ENCODE measurements at places on chromosomes 5 and 9.
A peak's percentile ranks its signal among the peaks of the same experiment; 100 is the strongest.

DNA sequence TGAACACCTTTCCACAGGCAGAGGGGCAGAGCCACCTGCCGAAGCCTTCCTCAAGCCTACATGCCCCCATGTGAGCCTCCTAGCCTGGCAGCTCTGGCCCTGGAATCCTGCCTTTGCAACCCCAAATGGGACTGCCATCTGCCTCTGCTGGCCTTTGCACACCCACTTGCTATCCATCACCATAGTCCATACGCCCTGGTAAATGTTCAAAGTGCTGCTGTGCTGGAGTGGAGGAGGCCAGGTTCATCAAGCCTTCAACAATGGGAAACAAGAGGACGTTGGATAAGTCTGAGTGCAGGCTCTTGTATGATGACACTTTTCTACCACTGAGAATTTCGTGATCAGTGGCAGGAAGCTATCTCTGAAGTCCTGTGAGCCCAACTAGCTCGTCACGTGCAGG, 159.8 kb downstream of the MED10 start:
- DNase-seq: no peak

- DNase-seq: peak; percentile 76
Measured at GRCh38 chr5:108747774-108748400, at the start of gene FER. Gene FER (plus strand): TSS chr5:108747897. CDS start chr5:108798183, 50,286 bp downstream.

DNA sequence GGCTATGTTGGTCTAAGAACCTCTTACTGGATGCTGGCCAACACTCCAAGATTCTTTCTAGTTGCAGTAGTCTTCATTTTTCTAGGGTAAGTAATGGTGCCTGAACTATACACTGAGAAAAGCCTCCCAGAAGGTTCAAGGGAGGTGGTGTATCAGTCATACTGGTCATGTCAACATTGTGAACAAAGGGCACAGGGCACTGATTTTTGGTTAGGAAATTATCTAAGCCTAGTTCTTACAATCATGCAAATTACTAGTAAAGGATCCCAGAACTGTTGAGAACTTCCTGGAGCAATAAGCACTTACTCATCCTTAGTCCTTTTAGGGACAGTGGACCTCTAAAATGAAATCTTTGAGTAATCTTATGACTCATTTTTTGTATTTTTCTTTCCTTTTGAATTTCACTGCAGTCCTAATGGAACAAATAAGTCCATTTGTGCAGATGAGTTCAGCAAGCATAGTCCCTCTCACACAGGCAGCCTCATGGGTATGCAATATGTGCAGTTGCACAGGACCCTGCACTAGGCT, 21.1 kb upstream of the CDC42SE2 start:
- DNase-seq: peak; percentile 50

GRCh38 chr5:36943584-36943983, 67.0 kb downstream of the NIPBL start:
- no peak for DNase-seq

GRCh38 chr5:176735383-176736265, 74.7 kb upstream of the UNC5A start:
- DNase-seq: no peak

DNA sequence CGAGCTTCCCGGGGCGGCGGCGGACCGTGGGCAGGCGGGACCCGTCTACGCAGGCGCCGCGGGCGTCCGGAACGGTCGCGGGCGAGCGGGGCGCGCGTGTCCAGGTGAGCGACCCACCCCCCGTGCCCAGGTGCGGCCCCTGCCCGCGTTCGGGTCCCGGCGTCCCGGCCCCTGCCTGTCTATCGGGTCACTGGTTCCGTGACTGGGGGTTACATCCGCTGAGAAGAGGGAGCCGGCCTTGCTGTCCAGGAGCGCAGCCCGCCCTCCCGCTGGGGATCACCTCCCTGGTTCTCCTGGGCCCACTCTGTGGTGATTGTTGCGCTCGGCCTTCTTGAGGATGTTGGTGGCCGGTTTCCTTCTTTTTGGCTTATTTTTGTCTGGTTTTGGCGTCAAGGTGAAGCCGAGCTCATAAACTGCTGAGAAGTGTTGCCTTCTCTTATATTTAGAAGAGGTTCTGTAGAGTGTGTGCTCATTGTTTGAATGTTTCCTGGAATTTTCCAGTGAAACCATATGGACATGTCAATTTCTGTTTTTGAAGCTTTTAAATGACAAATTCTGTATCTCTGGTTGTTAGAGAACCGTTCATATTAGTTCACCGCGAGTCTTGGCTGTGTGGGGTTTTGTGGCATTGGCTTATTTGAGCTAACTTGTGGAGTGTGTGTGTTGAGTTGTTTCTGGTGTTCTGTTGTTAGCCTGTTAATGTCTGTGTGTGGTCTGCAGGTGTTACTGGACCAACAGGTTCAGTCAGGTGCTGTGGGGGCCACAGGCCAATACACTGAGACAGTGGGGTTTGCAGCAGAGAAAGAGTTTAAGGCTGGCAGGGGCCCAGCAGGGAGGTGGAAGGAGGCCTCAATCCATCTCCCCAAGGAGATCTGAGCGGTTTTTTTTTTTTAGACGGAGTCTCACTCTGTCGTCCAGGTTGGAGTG, 621 bp downstream of the CEP72 start:
- DNase-seq: no peak

DNA sequence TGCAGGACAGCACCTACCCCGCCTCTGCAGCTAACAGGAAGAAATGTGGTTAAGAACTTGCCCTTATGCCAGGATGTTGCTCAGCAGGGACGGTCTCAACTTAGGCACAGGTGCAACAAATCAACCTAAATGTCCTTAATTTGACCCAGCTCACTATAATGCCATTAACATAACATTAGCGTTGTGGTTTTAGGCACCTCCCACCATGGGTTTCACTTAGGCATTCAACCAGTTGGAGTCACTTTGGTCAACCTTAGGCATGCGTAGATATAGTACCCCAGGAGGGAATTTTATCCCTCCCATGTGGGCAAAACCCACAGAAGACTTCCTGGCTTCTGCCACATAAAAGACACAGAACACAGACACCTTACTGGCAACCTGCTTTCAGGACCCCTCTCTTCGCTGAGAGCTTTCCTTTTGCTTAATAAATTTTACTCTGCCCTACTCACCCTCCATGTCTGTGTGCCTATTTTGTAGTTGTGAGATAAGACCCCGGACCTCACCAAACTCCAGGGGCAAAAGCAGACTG, 8.7 kb upstream of the ERAP1 start:
- DNase-seq: peak; percentile 59

DNA sequence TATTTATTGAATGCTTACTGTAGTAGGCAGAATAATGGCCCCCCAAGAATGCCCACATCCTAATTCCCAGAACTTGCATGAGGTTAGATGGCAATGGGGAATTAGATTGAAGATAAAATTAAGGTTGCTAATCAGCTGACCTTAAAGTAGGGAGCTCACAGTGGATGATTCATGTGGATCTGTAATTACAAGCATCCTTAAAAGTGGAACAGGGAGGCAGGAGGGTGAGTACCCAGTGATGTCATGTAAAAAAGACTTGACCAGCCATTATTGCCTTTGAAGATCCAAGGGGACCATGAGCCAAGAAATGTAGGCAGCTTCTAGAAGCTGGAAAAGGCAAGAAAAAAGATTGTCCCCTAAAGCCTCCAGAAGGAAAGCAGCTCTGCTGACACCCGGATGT, 71.4 kb downstream of the GABBR2 start:
- DNase-seq: no peak

GRCh38 chr9:20376042-20376441, 246.3 kb downstream of the MLLT3 start:
- DNase-seq: no peak

- no peak for DNase-seq
Measured at GRCh38 chr5:103612545-103612944, 50.0 kb upstream of the NUDT12 start.

DNA sequence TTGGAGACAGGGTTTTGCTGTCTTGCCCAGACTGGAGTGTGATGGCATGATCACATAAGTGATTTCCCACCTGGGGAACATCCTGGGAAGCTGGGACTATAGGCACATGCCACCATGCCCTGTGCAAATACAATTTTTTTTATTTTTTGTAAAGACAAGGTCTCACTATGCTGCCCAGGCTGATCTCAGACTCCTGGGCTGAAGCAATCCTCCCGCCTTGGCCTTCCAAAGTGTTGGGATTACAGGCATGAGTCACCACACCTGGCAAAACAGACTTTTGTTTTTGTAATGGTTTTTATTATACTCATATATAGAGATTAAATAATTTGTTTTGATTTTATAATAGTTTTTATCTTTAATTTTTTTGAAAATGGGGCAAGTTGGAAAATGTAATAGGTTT, 14.7 kb downstream of the DNAJC25 start:
- no peak for DNase-seq

- DNase-seq: no peak
Measured at GRCh38 chr5:121087560-121087959, 623.5 kb downstream of the PRR16 start.

- no peak for DNase-seq
Measured at GRCh38 chr5:141747152-141748141, 65.4 kb upstream of the ARAP3 start.

DNA sequence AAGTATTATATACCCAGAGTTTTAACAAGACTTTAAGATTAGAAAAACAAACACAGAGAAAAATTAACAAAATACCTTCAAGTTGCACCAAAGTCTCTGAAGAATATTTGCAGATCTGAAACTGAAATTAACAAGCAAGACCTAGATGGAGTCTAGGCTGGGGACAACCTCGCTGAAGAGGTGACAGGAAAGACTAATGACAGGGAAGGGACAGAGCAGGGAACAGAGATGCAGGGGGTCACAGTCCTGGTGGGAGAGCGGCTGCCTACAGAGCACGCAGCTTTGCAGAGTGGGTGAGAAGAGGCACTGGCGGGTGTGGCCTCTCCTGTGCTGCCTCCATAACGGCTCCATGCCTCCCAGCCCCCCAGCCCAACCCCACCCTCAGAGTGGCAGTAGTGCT, 13.5 kb downstream of the RETREG1 start:
- no peak for DNase-seq

GRCh38 chr9:78572266-78572665, 275.3 kb downstream of the PSAT1 start:
- no peak for DNase-seq

GRCh38 chr5:173637340-173637739, 20.9 kb upstream of the BOD1 start:
- no peak for DNase-seq

DNA sequence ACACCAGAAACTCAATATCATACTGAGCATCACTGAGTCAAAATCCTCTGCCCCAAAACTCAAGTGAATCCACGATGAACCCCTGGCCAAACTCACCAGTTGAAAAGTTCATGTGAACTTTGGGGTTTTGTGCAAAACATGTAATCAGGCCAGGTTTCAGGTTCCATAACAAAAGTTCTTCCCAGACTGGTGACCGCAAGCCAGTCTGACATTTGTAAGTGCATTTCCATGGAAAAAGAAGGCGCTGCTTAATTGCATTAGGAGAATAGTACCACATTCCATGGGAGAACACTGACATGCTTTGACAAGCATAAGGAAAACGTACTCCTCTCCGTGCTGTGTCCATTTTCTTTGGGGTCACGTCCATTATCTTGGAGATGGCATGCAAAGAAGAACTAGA, 567.0 kb downstream of the BNC2 start:
- DNase-seq: no peak

DNA sequence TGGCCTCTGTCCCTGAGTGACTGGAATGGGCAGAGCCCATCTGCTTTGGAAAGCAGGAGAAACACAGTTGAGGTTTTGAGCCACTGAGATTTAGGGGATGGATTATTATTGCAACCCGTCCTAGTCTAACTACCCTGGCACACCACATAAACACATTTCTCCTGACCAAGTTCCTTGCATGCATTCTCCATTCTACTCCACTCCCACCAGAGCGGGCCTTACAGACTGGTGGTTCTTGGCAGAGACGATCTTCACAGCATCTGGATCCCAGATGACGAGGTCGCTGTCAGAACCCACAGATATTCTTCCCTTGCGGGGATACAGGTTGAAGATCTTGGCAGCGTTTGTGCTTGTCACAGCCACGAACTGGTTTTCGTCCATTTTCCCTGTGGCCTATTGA, 111.0 kb downstream of the DPYSL3 start:
- DNase-seq: no peak

GRCh38 chr5:52685566-52685965, 102.2 kb upstream of the ITGA1 start:
- DNase-seq: no peak

DNA sequence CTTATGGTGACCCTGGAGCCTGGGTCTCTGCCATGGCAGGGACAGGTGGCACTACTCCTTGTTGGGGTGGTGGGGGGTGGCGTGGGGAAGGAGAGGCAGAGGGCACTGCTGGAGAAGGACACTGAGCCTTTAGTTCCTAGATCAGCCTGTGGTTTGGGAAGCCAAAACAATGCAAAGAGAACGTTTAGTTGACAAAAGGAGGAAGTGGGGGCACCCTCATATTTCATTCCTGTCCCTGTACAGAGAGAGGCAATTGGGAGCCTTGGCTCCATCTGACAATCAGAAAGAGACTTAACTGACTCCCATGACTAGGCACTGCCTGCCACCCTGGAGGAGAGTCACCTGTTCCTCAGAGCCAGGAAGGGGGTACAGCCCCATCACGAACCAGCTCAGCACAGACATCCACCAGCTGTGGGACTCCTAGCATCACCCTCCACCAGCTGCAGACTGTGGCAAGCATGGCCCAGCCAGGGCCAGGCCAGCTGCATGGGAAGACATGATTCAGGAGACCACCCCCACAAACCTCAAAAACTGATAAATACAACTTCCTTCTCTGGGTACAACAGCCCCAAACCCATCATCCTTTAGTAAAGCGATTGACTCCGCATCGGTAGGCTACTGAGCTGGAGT, 257.5 kb downstream of the HSPA4 start:
- DNase-seq: no peak

GRCh38 chr5:102818345-102818744, 63.2 kb downstream of the PAM start:
- DNase-seq: no peak
